GDM1 (cell line): ENCODE measurements at places on chromosomes 7 and 10.

GRCh38 chr7:137934941-137935883 lies 66.7 kb downstream of the CREB3L2 start:
- DNase-seq: no peak

DNA sequence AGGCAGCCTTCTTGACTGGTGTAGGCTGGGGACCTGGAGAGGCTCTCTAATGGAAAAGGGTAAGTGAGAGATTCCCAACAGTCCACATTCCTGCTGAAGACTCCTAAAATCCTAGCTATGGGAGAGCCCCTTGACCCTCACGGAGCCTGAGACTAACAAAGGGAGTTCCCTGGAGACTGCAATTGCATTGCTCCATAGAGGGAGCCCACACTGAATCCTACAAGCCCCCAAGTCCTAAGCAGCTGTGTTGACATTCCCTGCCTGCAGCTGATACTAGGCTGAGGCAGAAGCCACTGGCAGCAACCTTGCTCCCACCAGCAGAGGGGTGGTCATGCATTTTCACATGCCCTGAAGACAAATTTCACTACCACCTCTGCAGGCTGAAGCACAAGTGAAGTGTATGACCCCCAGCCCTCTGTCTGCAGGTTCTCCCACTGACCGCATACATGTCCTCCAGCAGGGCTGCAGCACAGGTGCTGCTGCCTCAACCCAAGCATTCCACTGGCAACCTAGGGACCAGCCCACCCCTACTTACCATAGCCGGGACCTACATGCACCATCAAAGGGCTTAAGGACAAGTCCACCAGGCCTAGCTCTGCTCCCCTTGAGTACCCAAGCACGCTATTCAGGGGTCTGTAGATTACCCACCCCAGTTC lies 130.3 kb upstream of the SLC13A1 start:
- DNase-seq: no peak

DNA sequence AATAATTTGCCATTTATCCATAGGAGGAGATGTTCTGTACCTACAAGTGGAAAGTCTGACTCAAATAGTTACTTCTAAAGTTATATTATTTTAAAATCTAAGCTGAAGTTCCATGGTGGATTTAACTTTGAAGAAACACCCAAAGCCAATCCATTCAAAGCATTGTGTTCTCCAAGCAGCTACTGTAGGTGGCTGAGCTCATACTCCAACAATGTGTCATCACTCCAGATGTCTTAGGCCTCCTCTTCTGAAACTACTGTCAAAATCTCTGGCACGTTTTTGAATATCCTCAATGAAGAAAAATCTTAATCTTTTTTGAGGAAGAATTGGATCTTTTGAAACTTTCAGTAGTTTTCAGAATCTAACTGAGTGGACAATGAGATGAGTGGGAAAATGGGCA lies 169.1 kb downstream of the PTEN start:
- DNase-seq: no peak

DNA sequence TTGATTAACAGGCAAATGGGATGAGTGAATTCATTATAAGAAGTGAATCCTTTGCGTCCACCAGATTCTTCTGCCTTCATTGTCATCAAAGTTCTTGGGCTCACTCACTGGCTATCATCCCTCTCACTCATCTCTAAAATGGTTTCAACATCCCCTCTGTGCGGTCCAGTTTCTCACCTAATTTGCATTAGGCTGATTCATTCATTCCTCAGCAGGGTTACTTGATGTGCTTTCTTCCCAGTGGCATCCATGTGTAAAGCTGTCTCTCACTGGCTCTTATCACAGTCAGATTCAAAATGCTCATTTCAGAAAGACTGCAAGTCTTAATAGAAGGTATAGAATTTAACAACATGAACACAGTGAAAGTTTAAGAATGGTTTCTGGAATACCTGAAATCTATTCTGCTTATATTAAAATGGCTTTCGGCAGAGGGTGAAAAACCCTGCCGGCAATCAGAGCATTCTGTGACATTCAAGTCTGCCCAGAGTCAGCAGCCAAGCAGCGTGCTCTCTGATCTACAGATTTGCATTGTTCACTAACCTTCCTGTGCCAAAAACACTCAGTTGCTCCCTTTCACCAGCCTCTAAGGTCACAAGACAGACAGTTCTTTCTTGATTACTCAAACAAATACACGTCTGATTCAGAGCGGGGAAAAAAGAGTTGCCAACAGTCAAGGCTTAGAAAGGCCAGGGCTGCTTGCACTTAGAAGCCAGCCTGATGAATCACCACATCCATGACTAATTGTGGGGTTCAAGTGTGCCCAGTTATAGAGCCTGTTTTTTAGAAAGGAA lies 106.7 kb downstream of the TES start:
- no peak for DNase-seq

DNA sequence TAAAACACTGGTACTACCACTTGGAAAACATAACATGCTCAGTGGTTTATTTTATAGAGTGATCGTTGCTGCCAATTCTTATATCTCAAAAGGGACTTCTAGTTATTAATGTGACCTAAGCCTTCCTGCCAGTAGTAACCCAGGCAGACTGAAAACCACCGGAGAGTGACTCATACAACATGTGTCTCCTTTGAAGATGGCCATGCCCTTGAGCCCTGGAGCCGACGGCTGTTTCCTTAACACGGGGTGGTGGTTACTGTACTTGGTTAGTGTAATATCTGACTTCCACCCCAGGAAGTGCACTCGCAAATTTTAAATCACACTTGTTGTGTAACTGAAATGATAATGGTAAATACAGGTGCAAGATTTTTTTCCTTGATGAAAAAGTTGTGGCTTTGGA lies 30.5 kb downstream of the JAKMIP3 start:
- DNase-seq: peak; percentile 22

- DNase-seq: no peak
Observed at GRCh38 chr7:140060243-140060630, 2.5 kb downstream of the PARP12 start.

GRCh38 chr10:106387063-106387462 lies 777.4 kb downstream of the SORCS1 start:
- DNase-seq: no peak

DNA sequence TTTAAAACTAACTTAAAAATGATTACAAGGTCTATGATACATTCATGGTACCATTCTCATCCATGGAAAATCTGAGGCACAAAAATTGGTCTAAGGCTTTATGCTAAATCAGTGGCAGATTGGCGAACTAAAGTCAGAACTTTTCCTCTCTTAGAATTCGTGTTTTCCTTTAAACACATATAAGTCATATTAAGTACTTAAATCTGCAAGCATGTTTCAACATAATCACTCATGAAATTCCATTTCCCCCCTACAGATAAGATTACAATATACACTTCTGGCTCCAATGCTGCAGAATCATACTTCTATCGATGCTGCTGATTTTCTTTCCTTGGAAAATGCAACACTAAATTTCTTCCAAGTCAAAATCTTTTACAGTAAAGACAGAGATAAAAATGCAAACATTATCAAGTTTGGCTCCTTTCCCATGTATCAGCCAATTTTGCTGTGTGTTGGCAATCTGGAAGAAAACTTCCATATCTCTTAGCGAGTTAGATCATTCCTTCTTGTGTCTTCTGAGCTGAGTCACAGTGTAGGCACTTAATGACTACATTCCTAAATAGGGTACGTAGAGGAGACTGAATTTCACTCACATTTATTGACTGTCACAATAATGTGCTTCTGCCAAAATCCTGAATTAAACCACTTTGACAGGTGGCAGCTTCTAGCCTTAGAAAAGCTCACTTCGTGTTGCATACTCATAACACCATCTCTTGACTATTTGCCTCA lies 76.4 kb upstream of the LRRC17 start:
- no peak for DNase-seq

- DNase-seq: no peak
Observed at GRCh38 chr7:65404020-65404419, 30.4 kb downstream of the ZNF92 start.

- no peak for DNase-seq
Observed at GRCh38 chr7:77157446-77157845, 35.0 kb downstream of the CCDC146 start.

DNA sequence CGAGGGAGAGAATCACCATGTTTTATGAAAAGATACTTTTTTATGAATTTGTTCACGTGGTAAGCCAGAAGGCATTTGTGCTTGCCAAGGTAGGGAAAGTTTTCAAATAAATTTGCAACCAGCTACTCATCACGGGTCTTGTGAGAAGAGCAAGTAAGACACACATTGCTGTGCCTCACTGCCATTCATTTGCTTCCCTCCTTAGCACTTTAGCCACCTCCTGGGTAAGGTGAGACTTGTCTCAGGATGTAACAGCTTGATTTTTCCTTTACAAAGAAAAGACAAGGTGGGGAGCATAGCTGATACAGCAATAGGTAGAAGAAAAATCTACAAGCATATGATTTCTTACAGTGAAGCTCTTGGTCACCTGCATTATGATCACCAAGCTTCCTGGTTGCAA lies 342.4 kb upstream of the GRM3 start:
- no peak for DNase-seq

DNA sequence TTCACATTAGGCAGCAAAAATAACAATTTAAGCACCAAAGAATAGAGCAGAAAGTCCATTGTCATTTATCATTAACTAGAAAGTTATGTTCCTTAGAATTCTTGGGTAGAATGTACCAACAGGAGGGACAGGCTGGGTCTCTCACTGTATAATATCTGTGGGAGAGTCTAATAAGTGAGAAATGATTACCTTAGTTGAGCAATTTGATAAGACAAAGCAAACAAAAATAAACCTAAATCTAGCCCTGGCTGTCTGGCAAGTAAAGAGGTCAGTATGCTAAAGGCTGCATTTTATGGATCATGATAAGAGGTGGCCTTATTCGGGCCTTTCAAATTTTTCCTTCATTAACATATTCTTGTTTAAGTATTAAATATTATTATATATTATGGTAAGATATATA lies 35.6 kb downstream of the THNSL1 start:
- DNase-seq: no peak

DNA sequence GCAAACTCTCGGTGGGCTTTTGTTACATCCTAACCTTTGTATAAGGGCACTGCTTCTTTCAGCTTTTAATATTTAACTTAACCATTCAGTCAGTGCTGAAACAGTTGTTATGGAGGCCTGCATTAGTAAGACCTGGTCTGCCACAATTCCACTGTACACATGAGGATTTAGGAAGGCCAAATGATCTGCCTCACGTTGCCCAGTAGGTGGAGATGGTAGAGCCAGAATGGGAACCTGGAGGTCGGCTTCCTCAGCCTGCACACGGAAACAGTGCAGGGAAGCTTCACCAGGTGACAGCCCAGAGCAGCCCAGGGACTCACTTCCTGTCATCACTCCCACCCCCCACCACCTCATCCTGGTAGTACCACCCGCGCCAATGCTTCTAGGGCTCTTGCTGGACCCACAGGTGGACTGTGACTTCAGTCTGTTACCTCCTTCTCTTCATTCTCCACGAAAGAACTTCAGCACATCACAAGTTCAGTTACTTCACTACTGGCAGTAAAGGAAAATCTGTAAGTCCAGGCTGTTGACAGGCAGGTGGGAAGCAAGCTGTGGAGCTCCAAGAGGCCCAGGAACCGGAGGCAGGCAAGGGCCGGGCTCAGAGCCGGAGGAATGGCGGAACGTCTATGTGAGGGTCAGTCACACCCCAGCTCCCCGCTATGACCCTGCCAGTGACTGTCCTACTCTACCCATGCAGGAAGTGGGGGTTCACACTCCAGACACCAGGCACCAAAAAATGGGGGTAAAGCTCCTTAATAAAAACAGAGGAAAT lies 480.3 kb upstream of the C7orf33 start:
- DNase-seq: no peak

- no peak for DNase-seq
Observed at GRCh38 chr10:114305521-114305925, 66.5 kb downstream of the VWA2 start.
